ENCODE measurements at places on chromosomes 4 and X.

GRCh38 chrX:24243188-24243587, 70.7 kb downstream of the SUPT20HL2 start:
- DNase-seq, result no peak

- no peak for DNase-seq
Measured at GRCh38 chr4:163180090-163180489, 13.4 kb upstream of the NAF1 start.

DNA sequence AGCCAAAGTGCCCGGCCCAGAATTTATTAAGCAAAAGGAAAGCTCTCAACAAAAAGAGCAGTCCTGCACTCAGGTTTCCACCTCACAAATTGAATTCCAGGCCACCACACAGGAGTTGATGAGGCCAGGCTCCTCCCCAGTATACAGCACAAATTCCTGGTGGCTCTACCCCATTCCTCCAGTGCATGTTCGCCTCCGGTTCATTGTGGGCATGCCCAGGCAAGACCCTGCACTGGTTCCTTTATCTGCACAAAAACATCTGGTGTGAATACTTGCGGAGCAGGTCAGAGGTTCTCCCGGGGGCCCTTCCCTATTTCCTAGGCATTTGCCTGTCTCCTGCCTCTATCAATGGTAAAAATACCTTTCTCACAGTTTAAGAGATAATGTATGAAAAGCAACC, 195.2 kb upstream of the ANXA10 start:
- DNase-seq, result no peak

GRCh38 chrX:112818114-112819007, 22.3 kb downstream of the AMOT start:
- DNase-seq, result no peak

- DNase-seq, result no peak
Measured at GRCh38 chr4:145887241-145887991, 51.2 kb downstream of the ZNF827 start.

DNA sequence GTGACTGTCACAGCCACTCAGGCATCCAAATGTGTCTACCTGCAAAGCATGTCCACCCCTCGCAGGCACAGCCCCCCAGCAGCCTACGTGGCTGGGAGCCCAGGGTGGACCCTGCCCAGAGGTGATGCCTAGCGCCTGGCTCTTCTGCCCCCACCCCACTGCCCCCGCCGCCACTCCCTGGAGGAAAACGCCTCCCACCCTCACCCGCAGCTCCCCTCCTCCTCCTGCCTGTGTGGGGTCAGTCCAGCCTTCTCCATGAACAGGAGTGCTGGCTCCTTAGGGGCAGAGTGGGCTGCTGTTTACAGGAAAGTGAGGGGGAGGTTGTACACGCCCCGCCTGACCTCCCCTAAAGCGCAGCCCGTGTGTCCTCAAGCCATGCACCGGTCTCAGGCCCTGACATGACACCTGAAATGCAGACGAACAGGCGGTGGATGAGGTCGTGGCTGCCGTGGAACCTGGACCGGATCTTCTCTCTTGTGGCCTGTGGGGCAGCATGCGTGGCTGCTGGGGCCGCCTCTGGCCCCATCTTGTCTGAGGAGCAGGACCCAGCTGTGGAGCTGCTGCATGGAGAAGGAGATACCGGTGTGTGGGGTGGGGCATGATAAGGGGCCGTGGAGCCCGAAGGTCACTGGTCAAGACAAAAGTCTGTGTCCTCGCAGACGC, 11.9 kb upstream of the MXD4 start:
- DNase-seq, result no peak

DNA sequence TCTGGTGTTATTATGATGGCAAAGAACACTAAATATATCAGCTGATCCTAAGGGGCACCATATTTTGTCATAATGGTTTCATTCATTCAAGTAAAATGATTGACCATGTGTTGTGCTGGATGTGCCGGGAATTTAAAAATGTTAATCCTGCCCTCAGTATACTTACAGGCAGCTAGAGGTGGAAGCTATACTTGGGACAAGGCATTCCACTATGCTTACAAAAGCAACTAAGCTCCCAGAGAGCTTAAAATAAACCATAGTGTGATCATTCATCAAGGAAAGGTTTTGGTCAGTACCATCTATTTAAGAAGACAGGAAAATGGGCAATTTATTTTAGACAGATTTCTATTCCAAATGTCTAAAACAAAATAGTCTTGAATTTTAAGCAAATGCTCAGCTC, 46.4 kb downstream of the NR3C2 start:
- DNase-seq, result no peak

DNA sequence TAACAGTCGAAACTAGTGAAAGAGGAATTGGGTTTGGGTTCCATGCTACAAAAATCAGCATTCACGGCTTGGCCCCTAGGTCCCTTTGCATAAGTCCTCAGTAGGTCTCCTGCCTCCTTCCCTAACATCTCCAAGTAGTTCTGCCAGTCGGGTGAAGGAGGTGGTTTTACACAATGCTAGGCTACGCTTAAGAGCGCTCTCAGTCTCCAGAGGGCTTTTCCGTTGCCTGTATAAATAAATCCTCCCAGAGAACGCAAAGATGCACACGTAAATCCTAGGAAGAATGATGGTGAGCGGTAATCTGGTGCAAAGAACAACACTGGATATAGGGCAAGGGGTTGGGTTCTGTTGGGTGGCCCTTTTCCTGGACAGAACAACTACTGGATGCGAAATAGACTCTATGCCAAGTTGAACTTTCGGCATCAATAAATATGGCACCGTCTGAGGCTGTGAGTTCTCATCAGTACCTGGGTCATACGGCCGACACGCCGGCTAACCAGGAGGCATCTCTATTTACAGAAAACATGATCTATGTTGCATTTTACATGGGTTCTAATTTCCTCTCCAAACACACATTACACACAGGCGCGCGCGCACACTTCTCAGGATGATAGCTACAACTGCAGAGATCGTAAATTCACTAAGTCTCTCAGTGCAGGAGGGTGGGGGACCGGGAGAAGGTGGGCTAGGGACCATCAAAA, 1.3 kb downstream of the CAMK2D start:
- DNase-seq, result no peak

DNA sequence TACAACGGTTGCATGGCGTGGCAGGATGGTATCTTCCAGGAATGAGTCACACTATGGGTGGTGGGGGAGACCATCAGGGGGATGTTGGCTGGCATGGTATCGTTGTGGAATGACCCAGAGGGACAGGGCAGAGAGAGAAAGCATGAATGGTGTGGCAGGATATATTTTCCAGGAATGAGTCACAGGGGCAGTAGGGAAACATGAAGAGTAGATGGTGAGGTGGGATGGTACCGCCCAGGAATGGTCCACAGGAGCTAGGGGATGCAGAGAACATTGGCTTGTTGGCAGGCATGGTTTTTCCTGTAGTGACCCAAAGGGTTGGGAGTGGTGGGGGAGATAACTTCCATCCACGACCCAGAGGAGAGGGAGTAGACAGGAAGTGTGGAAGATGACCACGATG, 62.4 kb downstream of the MAOA start:
- DNase-seq, result no peak

GRCh38 chrX:13369256-13370030, 49.6 kb upstream of the ATXN3L start:
- DNase-seq, result no peak

- no peak for DNase-seq
Measured at GRCh38 chr4:54093324-54094240, 6.4 kb upstream of the GSX2 start.

DNA sequence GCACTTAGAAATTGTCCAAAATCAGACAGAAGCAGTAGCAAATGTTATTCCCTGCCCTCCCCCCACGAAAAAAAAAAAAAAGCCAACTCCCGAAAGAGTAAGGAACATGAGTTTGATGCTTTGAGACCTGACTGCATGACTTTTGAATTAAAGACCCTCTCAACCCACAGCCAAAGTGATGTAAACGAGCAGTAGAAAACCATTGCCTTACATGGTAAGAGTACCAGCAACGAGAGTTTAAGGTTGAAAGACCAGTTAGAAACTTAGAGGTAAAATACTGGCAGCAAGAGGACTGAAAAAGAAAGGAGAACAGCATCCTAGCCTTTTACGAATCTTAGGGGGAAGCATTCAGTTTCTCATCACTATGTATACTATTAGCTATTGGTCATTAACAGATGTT, 10.0 kb upstream of the ANXA10 start:
- no peak for DNase-seq

DNA sequence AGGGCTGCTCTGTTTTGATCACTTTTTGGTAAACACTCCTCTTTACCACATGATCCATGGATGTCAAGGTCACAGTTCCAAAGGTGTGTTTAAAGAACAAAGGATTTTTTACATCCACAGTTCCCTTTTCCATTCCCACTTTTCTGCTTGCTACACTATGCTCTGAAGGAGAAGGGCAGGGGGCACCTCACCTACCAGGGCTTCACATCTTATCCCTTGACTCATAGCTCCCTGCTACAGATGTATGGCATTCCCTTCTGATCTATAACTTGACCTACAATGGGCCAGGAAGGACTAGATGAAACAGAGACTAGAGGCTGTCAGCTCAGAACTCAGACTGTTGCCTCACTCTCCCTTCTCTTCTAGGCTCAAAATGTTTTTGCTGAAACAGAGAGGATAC, 233.1 kb upstream of the RPS6KA3 start:
- no peak for DNase-seq

GRCh38 chr4:144313370-144313769, 172.9 kb upstream of the GYPA start:
- DNase-seq, result no peak

GRCh38 chr4:78747475-78747922, 28.7 kb upstream of the BMP2K start:
- DNase-seq, result no peak

DNA sequence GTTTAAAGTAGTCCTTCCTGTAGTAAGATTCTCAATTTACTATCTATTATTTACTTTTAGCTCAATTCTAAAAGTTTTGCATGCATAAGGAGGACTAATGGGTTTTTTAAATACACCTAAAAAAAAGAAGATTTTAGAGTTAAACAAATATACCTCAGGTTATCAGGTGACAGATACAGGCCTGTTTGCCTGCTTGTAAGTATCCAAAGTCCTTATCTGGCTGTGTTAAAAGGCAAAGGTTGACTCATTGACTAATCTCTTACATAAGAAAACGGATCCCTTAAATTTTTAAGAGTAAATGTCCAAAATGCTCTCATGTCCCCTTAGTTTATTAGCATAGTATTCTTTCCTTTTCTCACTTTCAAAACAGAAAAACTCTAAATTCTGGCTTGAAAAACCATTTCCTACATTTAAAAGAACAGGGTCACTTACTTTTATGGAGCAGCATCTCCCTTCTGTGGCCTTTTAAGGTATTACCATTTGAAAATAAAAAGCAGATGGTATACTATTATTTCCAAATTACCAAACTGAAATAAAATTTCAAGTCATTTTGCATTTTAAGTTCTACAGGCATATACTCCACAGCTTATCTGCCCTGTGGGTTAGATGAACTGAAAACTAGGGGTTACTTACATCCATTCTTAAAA, 4.5 kb downstream of the CBR4 start:
- DNase-seq, result no peak

DNA sequence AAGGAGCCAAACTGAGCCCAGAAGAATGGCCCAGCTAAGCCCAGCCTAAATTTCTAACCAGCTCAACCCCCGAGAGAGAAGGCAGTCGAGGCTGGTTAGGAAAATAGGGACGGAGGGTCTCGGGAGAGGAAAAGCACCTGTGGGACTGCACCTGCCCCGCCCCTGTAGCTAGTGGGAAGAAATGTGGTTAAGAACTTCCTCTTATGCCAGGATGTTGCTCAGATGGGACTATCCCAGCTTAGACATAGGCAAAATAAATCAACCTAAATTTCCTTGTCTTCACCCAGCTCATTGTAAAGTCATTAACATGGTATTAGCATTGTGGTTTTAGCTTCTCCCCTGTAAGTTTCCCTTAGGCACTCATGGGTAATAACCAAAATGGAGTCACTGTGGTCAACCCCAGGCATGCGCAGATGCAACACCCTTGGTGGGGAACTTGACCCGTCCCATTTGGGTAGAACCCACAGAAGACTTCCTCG, 86.8 kb downstream of the ZNF718 start:
- DNase-seq, result no peak

DNA sequence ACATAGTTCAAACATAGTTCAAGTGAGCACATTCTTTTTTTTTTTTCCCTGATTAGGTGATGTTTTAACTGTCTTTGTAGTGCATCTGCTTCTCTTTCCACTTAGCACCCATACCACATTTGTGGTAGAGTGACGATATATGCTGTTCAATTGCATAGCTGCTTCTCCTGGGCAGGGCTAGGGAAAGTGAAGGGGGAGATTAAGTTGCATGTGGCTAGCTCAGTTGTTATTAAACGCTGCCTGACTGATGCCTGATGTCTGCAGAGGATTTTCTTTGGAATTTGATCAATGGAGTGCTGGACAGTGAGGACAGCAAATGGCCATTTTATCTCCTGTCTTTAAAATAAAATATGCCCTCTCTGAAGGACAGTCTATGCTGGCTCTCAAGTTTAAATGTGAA, 63.7 kb downstream of the ANK2 start:
- no peak for DNase-seq

- DNase-seq, result no peak
Measured at GRCh38 chr4:119508281-119508680, 120.3 kb downstream of the PDE5A start.

GRCh38 chrX:34585561-34585960, 71.5 kb downstream of the TMEM47 start:
- no peak for DNase-seq

- no peak for DNase-seq
Measured at GRCh38 chr4:39330353-39330752, 35.8 kb downstream of the RFC1 start.

DNA sequence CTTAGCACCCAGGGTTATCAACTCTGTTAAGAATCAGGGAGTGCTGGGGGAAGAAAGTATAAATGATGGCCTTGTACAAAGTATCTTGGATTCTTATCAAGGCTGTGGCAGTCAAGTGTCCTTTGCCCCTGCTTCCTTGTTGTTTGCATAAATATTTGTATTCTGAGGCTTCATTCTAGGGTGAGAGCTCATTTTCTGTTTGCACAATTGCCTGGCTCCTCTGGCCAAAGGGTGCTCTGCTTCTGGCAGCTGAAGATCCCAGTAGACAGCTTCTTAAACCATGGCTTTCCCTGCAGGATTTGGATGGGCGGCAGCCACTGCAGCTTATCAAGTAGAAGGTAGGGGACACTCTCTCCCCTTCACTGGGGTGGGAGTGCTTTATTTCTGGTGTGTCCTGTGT, at the start of gene GBA3:
Gene GBA3, plus strand, starts transcription at position 202 of the 400 bp plus-strand sequence.
- no peak for DNase-seq

DNA sequence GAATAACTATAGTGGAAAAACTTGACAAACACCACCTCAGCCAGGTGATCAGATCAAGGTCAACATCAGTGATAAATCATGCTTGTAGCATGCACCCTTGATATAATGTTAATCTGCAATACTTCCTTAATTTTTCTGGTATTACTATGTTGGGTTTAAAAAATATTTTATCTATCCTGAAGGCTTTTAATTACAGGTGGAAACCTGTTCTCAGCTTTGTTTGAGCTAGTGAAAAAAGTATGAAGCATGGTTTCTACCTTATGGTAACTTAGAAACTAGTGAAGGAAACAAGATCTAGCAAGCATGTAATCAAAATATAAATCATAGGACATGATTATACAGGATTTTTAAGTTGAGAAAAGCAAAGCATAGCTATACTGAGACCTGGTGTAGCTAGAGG, 26.6 kb downstream of the MAOA start:
- DNase-seq, result no peak

Measured in stimulated activated CD8-positive, alpha-beta memory T cell treated with anti-CD3 and anti-CD28 coated beads, Interleukin-2, amount 100 ng/mL, for 1 hour (primary cell).